ENCODE measurements at places on chromosomes 5 and 9.

GRCh38 chr5:168001318-168001717 is 290.1 kb upstream of the WWC1 start:
- DNase-seq: no peak

- DNase-seq: peak; percentile 59
Observed at GRCh38 chr9:131417264-131418142, 23.6 kb downstream of the PRRC2B start.

GRCh38 chr5:96648023-96648422 is 14.2 kb upstream of the CAST start:
- no peak for DNase-seq

- DNase-seq: no peak
Observed at GRCh38 chr5:122236270-122237040, 75.6 kb upstream of the SNCAIP start.

DNA sequence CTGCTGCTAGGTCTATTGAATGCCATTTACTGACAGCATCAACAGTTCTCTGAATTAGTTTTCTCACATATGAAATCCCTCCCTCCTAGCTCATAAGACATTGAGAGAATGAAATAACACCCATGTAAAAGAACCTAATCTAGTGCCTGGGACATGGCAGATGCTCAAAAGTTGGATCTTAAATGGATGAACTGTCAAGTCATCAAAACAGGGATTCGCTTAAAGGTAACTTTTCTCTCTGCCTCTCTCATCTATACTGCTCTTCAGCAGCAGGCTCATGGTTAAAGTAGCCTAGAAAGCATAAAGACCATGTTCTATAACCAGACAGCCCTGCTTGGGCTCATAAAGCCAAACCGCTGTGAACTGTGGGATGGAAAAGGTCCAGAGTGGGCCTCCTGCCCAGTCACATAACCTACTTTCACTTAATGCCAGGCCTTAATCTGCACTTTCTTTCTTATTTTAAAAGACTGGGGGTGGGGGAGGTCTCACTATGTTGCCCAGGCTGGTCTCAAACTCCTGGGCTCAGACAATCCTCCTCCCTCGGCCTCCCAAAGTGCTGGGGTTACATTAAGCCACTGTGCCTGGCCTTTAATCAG is 3.7 kb downstream of the TMEM245 start:
- DNase-seq: no peak
